ENCODE measurements at places on chromosomes 6 and 20.

GRCh38 chr6:63584125-63584514 is 11.8 kb downstream of the LOC128125822 start:
- DNase-seq = no peak

DNA sequence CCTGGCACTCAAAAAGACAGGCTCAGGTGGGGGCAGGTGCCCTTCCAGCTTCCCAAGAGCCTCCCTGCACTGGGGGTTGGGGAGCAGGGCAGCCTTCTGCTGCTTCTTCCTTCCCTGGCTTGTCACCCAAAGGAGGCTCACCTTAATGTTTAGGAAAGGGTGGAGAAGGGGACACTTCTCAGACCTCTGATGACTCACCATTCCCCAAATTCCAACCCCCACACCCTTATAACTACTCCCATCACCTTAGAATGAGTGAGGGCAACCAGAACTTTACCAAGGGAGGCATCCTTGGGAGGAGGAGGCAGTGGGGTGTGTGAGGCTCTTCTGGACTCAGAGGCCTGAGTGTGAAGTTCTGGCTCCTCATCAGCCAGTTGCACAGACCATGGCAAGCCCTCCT is 15.2 kb upstream of the FOXP4 start:
- no peak for DNase-seq

- DNase-seq = no peak
Observed at GRCh38 chr20:63534831-63535651, 2.1 kb downstream of the PTK6 start.

DNA sequence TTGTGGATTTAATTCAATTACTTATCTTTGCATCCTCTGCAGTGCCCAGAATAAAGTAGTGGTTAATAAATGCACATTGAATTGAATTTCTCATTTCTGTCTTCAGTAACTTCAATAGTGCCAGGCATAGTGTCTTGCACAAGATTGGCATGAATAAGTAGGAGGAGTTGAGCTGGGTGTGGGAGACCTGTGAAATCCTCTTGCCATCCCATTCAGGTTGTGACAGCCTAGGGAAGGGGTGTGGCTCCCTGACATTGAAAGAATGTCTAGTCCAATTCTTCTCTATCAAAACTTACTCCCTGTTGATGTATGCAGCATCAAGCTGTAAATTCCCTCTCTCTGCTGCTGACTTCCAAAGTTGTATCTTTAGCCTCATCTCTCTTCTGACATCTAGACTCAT is 73.2 kb downstream of the CDH22 start:
- DNase-seq = no peak

DNA sequence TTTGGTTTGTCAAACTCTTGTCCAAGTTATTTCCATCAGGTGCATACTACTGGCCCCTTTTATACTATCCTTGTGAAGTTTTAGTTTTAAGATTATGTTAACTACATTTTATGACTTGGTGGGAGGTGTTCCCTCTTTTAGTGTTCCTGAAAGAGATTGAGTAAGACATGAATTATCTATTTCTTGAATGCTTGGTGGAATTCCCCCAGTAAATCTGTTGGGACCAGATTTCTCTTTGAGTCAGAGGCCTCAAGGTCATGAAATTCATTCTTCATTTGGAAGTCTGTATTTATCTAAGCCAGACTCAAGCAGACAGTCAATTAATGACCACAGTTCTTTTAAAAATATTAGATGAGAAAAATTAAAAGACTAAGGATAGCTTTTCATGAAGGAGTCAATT is 81.3 kb downstream of the MOXD1 start:
- DNase-seq = no peak

DNA sequence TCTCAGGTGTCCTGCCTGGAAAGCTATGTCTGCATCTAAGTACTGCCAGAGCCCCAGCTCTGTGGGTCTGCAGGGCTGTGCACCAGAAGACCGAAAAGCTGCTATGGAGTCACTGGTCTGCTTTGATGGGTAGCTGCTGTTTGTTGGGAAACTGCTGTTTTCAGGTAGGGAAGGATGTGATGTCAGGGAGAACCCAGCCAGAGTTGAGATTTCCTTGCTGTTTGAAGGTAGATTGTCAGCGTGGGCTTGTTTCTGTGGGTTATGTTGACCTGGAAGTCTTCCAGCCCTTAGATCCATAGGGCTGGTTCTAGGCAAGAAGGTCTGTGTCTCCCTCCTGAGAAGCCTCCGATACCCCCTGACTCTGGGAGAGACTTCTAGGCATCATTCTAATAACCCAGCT is 12.2 kb upstream of the SHLD1 start:
- DNase-seq = no peak

- no peak for DNase-seq
Observed at GRCh38 chr20:35636095-35636494, 20.5 kb downstream of the SPAG4 start.

Measured in activated T-cell treated with anti-CD3 and anti-CD28 coated beads for 24 hours (primary cell).